AG20443 (cell line): ENCODE measurements at places on chromosomes 6 and 20.
A peak's percentile ranks its signal among the peaks of the same experiment; 100 is the strongest.

- no peak for DNase-seq
Observed at GRCh38 chr20:63310265-63310991, 17.4 kb downstream of the COL20A1 start.

DNA sequence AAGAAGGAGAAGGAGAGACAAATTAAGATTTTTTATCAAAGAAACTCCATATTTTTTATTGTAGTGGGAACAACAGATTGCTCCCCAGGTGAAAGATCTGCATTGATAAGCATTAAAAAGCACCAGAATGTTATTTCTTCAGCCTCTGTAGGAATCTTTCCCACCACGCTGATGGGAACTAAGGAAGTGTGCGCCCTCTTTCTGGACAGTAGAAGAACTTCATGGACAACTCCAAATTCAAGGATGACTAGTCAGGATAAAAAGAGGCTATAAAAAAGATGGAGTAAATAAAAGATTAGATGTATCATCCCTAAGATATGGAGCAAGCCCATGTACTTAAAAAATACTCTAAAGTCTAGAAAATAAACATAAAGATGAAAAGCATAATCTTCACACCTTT lies 45.8 kb upstream of the PAK5 start:
- DNase-seq, result no peak

- DNase-seq, result no peak
Observed at GRCh38 chr20:12019715-12020114, 102.0 kb downstream of the BTBD3 start.

GRCh38 chr20:9211016-9211760 lies 142.3 kb downstream of the PLCB4 start:
- DNase-seq, result no peak

GRCh38 chr6:166008441-166009369 lies 158.9 kb downstream of the TBXT start:
- DNase-seq, result peak; percentile 66

DNA sequence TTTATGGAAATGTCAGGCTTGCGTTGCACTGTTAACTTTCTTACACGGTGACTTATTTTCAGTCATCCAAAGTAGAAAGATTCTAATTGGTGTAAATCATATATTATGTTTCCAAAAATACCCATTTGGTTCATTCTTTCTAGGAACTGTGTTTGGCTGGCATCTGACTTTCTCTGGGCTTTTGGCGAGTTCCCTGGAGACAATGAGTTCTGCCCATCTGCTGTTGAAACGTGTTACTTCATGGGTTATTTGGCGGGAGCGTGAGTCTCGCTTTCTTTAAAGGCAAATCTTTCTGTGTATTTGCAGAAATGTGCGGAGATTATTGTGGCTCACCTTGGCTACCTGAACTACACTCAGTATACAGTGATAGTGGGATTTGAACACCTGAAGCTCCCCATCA lies 29.5 kb downstream of the TMEM181 start:
- no peak for DNase-seq

GRCh38 chr6:53960311-53960710 lies 150.9 kb upstream of the MLIP start:
- DNase-seq, result peak; percentile 44

- DNase-seq, result peak; percentile 72
Observed at GRCh38 chr6:108896111-108896661, 48.0 kb downstream of the ARMC2 start.

DNA sequence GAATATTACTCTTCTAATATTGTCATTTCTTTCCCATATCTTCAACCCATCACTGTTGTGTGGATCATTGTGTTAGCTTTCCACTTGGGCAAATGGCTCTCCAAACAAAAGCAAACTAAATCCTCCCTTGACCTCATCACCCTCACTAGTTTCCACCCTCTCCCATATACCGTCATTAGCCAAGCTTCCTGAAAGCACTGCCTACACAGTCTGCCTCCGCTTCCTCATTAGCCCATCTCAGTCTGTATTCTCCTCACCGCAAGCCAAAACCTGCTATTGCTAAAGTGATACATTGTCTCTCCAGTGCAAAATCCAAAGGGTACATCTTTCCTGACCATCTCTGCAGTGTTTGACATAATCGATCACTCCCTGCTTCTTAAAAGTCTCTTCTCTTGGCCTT lies 212.6 kb downstream of the CLIC5 start:
- no peak for DNase-seq

DNA sequence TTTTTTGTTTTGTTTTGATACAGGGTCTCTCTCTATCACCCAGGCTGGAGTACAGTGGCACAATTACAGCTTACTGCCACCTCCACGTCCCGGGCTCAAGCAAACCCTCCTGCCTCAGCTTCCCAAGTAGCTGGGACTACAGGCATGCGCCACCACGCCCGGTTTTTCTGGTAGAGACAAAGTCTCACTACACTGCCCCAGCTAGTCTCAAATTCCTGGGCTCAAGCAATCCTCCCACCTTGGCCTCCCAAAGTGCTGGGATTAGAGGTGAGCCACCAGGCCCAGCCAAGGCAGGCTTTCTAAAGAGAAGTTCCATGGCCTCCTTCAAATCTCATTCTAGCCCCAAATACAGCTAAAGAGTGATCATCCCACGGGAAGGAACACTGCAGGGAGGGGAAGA lies 5.2 kb downstream of the MCCD1 start:
- DNase-seq, result no peak

GRCh38 chr6:127857051-127857637 lies 43.7 kb downstream of the THEMIS start:
- DNase-seq, result no peak

DNA sequence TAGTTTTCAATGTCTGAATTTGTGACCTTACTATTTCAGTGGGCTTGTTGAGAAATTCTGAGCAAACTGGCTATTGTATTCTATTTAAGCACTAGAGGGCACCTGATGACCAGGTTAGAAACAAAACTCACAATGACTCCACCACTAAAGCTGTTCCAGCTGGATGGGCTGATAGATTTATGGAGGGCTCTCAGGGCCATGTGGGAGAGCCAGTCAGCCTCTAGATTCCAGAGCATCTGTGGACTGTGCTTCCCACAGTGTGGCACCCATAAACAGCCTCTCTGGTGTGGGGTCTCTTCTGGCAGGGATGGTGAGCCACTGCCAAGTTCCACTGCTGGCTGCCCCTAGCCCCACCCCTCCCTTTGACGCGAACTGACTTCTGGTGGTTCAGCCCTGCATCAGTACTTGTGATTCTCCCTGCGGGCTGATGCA lies 29.2 kb downstream of the C6orf58 start:
- peak; percentile 35 for DNase-seq

DNA sequence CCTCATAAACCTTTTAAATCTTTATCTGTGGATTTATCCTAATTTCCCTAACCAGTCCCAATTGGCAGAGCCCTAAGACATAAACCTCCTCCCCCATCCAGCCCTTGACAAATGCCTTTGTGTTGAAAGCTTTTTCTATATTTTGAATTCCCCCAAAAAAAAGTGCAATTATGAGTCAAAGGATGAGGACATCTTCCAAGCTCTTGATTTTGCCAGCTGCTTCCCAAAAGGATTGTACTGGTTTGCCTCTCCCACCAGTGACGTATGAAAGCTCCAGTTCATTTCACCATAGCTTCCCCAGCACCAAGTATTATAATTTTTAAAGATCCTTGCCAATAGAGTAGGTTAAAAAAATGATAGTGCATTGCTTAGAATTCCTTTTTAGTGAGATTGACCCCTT lies 38.9 kb downstream of the SIRPA start:
- peak; percentile 87 for DNase-seq

GRCh38 chr6:167079853-167080297 lies 43.0 kb upstream of the CCR6 start:
- DNase-seq, result no peak

GRCh38 chr6:110337486-110337885 lies 20.7 kb downstream of the METTL24 start:
- DNase-seq, result peak; percentile 55

GRCh38 chr20:2195614-2196013 lies 94.0 kb downstream of the STK35 start:
- no peak for DNase-seq

DNA sequence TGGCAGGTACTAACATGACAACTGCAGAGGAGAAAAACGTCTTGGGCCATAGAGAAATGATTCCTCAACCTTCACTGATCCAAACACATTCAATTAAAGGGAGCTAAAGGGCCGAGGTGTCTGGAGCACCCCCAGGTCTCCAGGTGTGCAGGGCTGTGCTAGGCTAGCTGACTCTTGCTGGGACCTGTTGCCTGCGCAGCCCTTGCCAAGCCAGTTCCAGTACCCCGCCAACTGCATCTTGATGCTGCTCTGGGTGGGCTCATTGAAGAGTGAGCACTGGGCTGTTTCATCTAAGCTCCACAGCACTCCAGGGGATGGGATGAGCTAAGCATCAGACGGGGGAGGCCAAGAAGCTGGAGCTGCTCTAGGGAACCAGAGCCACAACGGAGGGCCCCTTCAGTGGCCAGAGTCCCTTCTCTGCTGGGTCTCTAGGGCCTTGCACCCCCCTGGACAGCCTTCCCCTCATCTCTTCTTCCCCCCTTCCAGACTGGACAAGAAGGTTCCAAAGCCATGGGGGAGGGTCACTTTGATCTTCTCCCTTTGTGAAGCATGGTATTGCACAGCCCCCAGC lies 15.9 kb downstream of the LEMD2 start:
- DNase-seq, result no peak

DNA sequence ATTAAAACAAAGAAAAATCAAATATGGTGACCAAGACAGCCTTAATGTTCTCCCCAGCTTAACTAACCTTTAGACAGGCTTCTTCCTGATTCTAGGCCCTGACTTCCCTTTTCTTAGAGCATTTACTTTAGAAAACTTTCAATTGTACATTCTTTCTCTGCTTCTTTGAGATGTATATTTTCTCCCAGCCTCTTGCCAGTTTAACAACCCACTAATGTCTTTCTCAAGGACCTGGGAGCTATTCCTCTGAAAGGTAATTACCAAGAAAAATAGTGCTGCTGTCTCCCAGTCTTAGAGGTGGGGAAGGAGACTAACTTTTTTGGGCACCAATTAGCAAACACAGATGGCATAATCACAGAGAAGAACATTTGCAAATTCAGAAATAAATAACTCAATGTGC lies 62.8 kb upstream of the KCNQ5 start:
- DNase-seq, result no peak

DNA sequence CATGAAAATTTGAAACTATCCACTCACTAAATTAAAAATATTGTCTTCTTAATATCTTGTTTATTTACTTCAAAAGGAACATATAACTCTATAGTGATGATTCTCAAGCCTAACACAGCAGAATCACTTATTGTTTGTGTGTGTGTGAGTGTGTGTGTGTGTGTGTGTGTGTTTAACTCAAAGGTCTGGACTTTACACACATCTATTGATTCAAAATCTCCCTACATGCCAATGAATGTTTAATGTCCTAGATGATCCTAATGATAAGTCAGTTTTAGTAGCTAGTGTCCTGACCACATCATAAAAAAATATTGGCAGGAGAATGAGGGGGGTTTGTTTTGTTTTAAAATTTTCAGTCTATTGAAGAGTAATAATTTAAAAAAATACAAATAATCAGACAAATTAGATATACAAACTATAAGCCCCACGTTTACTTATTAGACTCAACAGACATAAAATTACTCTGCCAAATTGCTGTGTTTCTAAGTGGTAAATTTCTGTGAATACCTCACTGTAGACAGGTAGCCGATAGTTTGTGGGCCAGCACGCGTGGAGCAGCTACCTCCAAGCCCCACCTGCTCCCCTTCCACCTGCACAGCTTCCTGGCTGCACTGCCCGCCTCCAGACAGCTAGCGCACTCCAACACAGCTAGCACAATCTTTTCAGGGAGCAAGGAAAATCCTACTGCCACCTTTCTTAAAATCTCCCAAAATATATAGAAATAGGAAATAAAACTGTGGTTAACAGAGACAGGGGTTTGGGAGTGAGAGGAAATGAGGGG lies 349.6 kb downstream of the PKHD1 start:
- no peak for DNase-seq

GRCh38 chr6:21587961-21588480 lies 5.5 kb upstream of the SOX4 start:
- peak; percentile 39 for DNase-seq

GRCh38 chr20:11799281-11799684 lies 118.4 kb upstream of the BTBD3 start:
- no peak for DNase-seq

DNA sequence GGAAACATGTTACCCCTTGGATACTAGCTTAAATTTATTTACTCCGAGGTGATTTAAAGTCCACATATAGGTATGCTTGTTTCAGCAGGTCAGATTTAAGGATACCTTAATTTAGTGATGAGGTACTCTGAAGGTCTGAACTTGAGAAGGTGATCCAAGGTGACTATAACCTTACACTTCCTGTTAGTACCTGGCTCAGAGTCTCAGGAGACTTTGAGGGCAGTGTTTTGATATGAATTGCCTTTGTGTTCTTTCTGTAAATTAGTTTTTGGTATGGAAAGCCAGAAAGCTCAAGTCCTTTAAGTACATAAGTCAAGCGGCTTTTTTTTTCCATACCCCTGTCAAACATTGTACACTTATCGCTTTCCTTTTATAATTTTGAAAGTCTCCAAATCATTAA lies 489.0 kb downstream of the CDKAL1 start:
- DNase-seq, result no peak

GRCh38 chr20:8735674-8736073 lies 333.2 kb upstream of the PLCB4 start:
- no peak for DNase-seq

GRCh38 chr6:132085731-132086130 lies 134.6 kb upstream of the CCN2 start:
- no peak for DNase-seq

DNA sequence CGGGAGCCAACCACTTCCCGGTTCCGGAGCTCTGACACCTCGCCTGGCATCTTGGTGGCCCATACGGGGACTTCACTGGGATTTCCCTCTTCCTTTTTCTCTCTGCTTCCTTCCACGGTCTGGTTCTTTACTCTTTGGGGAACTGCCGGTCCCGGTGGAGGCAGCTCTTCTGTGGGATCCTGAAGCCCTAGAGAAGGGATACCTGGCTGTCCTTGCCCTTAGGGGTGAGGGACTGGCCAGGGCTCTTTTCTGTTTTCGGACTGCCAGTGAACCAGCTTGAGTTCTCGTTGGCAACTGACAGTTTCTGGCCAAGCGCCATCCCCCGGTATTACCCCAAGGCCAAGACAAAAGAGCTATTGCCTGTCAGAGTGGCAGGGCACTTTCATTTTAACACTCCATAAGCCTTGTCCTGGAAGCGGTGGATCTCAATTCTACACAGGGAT lies 880 bp upstream of the CPXM1 start:
- peak; percentile 8 for DNase-seq

DNA sequence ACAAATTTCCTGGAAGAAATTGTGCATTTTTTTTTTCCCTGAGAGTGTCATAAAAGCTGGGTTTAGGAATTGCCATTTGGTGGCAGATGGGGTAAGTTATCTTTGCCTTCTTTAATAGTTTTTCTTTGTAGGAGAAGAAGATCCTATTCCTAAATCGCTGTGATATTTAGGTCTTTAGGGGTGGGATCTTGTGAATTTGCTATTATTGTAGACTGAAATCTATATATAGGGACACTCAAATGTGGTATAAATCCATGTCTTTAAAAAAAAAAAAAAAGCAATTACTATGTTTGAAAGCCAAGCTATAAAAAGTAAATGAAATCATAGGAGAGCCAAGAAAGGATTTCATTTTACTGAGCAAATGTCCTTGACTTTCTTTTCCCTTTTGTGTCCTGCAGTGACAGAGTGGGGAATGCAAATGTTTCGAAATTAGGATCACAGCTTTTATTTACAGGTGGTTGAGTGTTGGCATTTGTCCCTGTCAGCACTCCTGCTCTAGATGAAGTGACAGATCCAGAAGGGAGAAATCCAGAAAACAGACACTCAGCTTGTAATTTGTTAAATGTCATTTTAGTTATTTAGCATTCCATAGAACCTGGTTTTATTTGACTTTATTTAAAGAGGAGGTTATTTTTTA lies 29.4 kb downstream of the TIAM2 start:
- no peak for DNase-seq

GRCh38 chr6:156601152-156602065 lies 175.8 kb upstream of the ARID1B start:
- DNase-seq, result no peak
